ENCODE measurements at places on chromosomes 1 and 21.

- DNase-seq = no peak
These were observed 570 bp upstream of the PEX10 start for GRCh38 chr1:2412773-2413494.

GRCh38 chr1:145983206-145983675, 13.1 kb downstream of the TXNIP start:
- DNase-seq = no peak

DNA sequence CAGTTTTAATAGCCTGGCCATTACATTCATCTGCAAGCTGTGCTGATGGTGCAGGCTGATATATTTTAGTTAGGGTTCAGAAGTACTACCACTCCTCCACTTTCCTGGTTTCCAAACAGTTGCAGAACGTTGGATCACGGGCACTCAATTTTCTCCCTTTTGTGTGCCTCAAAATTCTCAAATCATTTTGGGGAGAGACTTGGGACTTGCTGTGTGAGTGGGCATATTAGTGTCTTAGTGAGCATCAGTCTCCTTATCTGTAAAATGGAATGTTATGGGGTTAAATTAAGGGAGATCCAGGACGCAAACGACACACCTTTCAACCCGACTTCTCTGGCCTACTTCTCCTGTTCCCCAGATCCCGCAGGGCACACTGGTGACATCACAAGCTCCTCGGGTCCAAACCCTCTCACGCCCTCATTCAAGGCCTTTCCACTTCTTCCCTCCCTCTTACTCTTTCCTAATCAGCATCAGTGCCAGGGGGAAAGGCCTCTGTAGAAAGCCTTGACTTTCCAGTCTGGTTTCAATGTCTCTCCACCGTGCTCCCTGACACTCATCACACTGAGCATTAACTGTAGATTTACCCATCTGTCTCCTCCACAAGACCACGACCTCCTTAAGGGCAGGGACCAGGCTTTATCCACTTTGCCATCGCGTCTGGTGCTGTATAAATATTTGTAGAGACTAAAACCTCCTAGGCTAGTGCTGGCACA, 1.2 kb downstream of the PIGP start:
- no peak for DNase-seq

- DNase-seq = peak; percentile 41
These were observed 591.8 kb downstream of the ADGRL2 start for GRCh38 chr1:82392513-82392912.

DNA sequence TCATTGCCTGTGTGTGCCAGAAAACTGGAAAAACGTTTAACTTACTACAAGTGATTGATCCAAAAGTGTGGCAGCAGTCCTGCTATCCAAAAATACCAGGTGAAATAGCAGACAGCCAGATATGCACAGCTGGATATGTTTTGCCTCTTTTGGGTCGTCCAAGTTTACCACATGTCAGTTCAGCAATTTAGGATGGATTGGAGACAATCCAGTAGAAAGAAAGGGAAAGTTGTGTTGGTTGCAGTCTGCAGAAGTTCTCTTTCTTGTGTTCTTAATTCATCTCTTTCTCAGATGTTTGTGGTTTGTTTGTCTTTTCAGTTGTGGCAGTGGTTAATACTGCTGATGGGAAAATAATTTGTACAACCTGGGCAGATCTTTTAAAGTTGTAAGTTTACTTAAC, 645.0 kb downstream of the PTPRC start:
- DNase-seq = no peak

- DNase-seq = no peak
These were observed 109.6 kb upstream of the GJB5 start for GRCh38 chr1:34645109-34645688.

GRCh38 chr1:180926164-180926981, 13.7 kb downstream of the KIAA1614 start:
- no peak for DNase-seq

DNA sequence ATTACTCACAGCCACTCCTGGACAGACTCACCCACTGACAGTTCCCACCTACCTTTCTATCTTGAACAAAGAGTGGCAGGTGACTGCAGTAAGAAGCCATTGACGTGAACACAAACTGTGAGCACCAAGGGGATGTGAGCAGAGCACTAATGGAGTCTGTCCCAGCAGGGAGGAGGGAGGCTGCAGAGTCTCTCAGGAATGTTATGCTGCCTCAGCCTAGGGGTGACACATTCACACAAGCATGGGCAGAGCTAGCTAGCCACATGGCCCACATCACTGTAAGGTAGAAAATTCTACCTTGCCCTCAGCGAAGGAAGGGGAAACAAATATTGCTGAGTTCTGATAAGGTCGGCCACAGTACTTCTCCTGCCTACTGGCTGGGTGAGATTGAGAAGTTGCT, 56.8 kb upstream of the PTGFRN start:
- no peak for DNase-seq

- no peak for DNase-seq
These were observed 49.4 kb downstream of the LGR6 start for GRCh38 chr1:202243006-202243405.

DNA sequence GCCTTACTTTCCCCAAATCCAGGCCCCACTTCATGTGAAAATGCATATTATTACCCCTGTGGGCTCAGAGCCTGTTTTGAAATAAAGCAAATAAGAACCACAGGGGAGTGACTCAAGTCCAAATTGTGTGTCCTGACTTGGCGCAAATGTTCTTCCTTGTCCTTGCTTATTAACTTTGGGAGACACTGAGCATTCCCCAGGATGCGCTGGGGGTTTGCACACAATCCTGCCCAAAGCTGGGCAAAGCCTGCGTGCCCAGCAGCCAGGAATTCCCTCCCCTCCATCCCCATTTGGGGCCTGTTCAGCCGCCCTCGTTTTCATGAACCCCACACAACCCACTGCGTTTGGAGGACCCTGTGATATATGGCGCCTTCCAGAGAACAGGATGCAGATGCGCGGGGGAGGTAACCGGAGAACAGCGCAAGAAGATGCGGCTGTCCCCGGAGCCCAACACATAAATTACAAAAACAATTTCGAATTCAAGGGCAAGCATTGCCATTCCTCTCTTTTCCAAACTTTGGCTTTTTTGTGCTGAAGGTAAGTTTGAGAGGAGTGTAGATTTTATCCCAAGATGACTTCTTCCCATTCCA, 42.4 kb upstream of the CLDN14 start:
- no peak for DNase-seq

DNA sequence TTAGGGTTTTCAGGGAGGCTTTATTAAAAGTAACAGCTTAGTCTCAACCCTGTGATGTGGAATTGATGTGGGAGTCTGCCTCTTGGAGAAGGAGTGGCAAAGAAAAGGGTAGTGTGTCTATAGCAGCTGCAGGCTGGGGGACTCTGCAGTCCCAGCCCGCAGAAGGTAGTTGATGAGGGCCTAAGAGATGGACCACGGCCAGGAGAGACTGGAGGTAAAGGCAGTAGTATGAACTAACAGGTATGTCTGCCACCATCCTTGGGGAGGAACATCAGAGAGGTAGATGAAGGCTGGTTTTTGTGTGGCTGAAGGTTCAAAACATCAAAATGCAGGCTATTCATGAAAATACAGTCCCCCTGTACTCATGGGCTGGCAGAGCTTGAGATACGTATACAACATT, 112.1 kb downstream of the KCTD3 start:
- no peak for DNase-seq

DNA sequence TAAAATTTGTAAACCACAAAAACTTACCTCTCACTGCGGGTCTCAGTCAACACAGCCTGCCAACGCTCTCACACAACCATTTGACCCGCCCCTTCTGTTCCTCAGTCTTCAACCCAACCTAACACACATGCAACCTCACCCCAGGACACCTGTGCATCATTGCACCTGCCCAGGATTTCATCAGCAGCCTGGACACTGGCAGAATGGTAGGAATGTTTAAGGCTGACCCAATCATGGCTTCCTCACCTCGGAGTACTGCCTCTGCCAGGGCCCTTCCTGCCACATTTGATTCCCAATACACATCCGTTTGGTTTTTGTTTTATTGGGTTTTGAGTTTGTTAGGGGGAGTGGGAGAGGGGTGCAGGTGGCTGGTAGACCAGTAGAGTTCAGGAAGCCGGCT, 40.7 kb downstream of the TOMM20 start:
- no peak for DNase-seq

DNA sequence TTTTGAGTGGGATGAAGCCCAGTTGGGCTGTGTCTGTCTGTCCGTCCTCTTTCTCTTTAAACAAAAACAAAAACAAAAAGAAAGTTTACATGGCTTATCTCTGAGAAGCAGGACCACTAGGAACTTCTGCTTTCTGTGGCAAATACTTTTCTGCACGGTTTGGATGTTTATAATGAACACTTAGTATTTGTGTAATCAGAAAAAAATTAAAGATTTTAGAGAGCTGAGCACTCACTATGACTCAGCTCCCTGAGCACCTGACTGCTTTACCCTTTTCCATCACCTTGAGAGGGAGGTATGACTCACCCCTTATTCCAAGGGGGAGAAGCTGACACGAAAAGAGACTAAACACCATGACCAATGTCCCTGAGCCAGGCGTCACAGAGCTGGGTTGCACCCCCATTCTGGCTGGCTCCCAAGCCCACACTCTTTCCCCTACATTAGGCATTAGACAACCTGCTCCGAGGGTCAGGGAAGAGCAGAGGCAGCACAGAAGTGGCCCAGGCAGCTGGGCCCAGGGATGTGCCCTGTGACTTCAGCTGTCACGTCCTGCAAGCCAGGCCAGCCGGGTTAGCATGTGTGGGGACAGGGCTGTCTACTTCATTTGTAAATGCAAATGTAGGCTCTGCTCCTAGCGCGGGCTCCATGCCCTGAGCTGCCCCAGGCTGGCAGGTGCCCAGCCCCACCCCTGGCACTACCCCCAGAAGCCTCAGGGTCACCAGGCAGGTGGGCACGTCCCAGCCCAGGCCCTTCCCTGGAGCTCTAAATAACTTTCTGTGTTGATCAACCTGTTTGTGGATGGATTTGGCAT, 30.4 kb downstream of the RAP1GAP start:
- no peak for DNase-seq

GRCh38 chr1:207964195-207964966, 53.5 kb upstream of the CD34 start:
- no peak for DNase-seq

DNA sequence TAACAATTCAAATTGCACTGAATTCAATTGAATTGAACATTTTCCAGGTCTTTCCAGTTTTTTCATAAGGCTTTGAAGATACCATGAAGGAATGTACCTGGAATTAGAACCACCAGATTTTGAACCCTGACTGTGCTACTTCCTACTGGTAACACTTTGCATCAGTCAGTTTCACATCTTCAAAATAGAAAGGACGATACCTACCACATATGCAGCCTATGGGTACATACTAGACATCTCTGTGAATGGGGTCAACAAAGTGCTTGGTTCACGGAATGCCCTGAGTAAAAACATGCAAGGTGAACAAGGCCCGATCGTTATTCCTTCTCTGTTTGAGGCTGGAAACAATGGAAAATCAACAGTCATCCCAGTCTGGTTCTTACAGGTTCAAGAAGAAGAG, 41.2 kb upstream of the WLS start:
- no peak for DNase-seq

- DNase-seq = no peak
These were observed 7.9 kb downstream of the TRIM46 start for GRCh38 chr1:155181371-155182051.

DNA sequence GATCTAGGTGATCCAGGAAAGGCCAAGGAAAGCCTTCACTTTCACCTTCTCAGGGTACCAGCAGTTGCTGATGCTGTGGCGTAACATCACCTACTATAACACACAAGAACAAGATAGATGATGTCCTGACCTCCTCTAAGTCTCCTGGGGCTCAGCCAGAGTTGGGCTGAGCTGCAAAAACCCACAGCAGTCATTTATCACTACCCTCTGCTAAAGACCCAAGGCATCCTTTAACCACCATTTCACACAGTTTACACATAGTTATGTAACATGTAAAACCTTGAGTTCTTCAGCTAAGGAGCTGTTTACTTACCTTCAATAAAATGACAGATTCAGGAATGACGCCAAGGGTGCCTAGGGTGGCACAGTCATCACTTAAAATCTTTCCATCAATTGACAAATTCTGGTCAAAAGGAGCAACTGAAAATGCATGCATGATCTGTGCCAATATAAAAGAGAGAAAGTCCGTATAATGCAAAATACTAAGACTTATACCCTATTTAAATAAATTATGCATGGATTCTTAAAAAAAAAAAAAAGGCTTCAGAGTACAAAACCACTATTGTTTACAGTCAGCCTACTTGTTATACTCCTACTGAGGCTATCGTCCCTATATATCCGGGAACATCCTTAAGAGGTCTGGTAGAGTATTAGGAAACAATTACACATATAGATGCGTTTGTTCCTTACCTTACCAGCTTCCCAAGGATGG, 20.7 kb upstream of the RAP1GAP start:
- DNase-seq = no peak

Data from fibroblast of skin of left quadriceps (primary cell).